Sigmoid colon (tissue), 7 donors: ENCODE measurements at places on chromosomes 13 and 19. TPM values are rescaled to one million over a fixed set of nuclear protein-coding genes. Genes with fewer than 3 reads are reported as not detected.

GRCh38 chr13:30565658-30566057 lies 52.1 kb upstream of the USPL1 start:
- DNase-seq = no peak

DNA sequence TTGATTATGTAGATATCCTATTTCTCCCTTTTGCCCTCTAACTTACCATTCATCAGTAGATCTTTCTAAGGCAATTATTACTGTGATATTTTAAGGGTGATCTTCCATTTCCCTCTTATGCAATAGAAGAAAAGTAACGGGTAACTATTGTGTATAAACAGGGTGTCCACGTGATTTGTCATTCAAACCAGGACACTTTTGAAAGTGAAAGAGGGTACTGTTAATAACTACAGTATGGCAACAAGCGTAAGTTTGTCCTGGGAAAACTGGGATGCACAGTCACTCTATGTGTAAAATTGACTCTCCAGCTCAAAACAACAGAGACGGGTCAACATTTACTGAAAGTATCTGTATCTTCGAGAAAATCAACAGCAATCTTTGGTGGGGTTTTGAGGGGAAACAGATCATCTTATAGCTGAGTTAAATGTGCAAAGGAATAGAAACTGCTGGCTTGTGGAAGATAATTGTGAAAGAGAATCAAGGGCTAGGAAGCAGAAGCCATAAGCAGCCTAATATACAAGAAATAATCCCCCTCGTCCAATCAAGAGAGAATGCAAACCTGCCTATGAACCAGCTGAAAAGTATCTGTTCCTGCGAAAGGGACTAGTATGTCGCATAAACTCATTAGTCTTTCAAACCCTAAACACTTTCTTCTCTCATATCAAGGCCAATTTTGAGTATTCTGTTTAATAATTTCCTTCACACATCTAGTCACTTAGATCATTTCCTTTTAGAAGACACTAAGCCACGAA lies 126.7 kb downstream of the FOXO1 start:
- DNase-seq = no peak

DNA sequence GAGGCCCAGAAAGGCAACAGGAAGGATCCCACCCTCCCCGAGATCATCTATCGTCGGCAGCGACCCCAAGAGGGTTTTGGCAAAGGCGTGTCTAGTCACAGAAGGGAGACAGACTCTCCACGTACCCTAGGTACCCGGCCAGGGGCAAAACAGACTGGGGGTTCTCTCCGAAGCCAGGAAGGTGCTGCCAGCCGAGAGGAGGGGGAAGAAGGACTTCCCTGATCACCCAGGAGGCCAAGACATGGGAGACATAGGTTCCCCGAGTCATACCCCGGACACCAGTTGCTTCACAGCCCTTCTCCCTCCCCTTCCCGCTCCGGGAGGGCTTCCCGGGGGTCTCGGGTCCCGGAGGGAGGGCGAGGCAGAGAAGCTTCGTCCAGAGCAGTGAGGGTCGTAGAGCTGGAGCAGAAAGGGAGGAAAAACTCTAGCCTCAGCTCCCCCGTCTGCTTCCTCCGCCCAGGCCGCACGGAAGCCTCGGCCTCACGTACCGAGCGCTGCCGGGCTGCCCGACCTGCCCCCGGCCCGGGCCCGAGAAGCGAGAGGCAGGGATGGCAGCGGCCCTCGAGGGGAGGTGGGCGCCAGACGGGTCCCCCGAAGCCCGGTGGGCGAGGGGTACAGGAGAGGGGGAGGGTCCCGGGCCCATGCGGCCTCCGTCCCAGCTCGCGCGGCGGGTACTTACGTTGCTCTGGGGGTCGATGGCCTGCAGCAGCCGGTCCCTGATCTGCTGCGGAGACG lies 644 bp downstream of the MED26 start:
- DNase-seq = peak; percentile 75

GRCh38 chr19:8304841-8305621 lies 3.1 kb downstream of the CD320 start:
- DNase-seq = peak; percentile 60

SELENOV gene
- polyA plus RNA-seq = not detected

DNA sequence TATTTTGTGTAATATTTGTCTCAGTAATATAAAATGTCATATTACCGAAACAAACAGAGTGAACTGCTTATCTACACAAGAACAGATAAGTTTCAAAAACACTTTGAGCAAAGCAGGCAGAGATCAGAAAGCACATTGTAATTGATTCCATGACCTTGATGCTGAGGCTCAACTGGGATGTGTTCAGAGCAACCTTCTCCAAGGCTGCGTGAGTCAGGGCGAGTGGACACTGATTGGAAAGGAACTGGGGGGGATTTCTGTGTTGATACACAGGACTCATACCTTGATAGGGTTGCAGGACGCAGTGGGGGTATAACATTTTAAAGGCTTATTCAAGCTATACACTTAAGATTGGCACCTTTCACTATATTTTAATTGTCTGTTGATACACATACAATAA lies 1136.3 kb downstream of the UQCRFS1 start:
- no peak for DNase-seq

DNA sequence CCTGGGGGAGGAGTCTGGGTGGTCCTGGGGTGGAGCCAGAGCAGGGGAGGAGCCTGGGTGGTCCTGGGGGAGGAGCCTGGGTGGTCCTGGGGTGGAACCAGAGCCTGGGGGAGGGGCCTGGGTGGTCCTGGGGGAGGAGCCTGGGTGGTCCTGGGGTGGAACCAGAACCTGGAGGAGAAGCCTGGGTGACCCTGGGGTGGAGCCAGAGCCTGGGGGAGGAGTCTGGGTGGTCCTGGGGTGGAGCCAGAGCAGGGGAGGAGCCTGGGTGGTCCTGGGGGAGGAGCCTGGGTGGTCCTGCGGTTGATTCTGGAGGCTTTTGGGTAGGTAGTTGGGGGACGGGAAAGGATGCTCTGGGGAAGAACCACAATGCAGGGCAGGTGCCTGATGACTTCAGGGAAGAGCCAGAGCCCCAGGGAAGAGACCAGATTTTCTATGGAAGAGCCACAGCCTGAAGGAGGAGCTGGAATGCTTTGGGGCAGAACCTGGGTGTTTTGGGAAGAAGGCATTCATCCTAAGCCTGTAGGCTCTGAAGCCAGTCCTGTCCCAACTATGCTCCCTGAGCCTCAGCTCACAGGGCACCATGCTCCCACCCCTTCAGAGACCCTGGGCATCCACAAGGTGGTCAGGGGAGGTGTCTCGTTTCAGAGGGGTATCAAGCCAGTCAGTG lies 15.0 kb downstream of the MRPS12 start:
- DNase-seq = no peak

DNA sequence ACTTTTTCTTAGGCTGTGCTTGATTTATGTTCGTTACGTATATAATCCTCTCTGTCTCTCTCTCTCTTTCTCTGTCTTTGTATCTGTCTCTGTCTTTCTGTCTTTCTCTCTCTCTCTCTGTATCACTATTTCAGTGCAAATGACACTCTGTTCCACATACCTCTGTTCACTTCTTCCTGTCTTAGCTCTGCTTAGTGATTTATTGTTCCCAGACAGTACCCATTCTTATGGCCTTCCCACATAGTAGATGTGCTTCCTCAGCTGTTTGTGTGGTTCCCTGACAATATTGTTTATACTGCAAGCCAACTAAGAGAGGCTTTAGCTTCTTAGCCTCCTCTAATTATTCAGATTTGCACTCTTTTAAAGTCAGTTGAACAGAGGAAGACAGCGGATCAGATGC lies 1244.2 kb downstream of the DIAPH3 start:
- no peak for DNase-seq

DNA sequence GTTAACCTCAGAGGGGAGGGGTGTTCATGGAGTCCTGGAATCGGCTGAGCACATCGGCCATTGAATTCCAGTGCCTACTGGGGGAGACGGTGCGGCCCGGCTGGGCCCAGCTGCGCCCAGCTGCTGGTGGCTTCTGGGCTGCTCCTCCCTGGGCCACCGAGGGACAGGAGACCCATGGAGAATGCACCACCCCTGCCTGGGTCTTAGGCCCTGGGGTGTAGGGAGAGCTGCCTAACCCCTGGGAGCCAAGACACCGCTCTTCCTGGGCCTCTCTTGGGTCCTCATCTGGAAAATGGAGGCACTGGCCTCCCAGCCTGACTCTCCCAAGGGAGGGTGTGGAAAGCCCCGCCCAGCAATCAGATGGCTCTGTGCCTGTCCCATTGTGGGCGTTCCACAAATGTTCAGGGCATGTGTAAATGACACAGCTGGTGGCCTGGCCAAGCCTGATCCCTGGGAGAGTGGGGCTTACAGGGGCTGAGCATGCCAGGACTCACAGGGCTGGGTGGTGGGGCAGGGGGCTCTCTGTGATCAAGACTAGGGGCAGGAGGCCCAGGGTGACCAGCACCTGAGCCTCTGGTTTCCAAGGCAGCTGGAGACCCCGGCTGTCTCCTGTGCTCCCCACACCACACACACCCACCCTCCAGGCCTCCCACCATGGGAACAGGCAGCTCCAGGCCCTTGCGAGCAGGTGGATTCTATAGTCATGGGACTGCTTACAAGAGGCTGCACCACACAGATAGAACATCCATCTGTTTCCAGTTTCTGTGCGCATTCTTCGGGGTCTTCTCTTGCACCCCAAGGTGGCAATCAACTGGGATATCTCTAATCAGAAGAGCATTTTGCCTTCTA lies 150.9 kb downstream of the URI1 start:
- DNase-seq = no peak

MIA gene
- 2.1 TPM for polyA plus RNA-seq

ZNF610 gene
- polyA plus RNA-seq = 0.90 TPM

RFPL4A gene
- 0.19 TPM for polyA plus RNA-seq

SOHLH2 gene
- polyA plus RNA-seq = not detected

DNA sequence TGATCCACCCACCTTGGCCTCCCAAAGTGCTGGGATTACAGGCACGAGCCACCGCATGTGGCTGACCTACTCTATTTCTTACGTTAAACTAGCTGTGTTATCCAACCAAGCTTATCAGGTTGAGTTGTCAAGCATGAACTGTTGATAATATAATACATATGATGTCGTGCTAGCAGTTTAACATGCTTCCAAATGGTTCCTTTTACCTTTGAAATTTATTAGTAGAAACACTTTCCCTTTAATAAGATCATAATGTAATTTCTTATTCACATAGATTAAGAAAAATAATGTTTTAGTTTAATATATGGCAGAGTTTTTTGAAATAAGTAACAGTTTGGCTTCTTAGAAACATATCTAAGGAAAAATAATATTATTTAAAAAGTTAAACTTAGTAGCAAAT lies 34.4 kb upstream of the VWA8 start:
- no peak for DNase-seq

ZNF446 gene
- polyA plus RNA-seq = 4.4 TPM

GRCh38 chr19:50333737-50334617 lies 4.8 kb upstream of the KCNC3 start:
- DNase-seq = peak; percentile 74

GRCh38 chr19:41849067-41849466 lies 4.2 kb downstream of the DMRTC2 start:
- no peak for DNase-seq

GRCh38 chr13:110938662-110939421 lies 24.0 kb upstream of the ANKRD10 start:
- no peak for DNase-seq

SIGLEC12 gene
- not detected for polyA plus RNA-seq

DNA sequence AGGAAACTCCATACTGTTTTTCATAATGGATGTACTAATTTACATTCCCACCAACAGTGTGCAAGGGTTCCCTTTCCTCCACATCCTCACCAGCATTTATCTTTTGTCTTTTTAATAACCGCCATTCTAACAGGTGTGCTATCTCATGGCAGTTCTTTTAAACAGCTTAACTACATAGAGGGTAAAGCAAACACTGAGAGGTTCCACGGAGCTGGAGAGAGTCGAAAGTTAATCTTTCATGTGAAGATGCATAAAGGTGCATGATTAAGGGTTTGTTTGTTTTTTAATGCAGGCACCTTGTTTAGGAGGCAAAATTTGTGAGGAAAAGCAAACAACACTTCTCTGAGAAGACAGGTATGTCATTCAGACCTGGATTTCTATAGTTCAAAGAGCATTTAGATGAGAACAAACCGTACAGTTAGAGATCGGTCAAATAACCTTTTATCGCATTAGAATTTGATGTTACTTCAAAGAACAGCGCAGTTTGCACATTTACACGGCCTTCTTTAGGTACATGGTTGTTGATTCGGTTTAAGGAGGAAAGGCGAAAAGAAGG lies 193.9 kb downstream of the RBM26 start:
- DNase-seq = no peak

DNA sequence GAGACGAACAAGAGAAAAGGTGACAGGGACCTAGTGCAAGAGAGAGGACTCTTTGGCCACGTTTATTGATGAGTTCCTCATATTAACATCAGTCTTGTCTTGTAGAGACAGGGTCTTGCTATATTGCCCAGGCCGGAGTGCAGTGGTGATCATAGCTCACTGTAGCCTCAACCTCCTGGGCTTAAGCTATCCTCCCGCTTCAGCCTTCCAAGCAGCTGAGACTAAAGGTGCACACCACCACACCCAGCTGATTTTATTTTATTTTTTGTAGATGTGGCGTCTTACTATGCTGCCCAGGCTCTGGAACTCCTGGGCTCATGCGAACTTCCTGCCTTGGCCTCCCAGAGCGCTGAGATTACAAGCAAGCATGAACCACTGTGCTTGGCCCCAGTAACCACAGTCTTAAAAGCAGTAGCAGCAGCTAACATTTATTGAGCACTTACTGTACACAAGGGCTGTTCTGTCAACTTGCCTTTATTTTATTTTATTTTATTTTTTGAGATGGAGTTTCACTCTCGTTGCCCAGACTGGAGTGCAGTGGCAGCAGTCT lies 1.1 kb upstream of the SH2D3A start:
- DNase-seq = no peak

ATP1A3 gene
- polyA plus RNA-seq = 0.46 TPM

GRCh38 chr19:1568320-1569019 lies at the start of gene MEX3D:
MEX3D (minus strand) TSS chr19:1568325; CDS start chr19:1568058, 267 bp downstream.
- DNase-seq = peak; percentile 89

ARGLU1 gene
- 7.8 TPM for polyA plus RNA-seq

GRCh38 chr13:65985612-65986011 lies 1244.5 kb downstream of the PCDH9 start:
- DNase-seq = no peak
